ENCODE measurements at places on chromosomes 7 and 10. TPM values are rescaled to one million over a fixed set of nuclear protein-coding genes. Genes with fewer than 3 reads are reported as not detected.

Gene ELAPOR2
- polyA plus RNA-seq, result 9.5 TPM

Gene HOXA7
- 0.24 TPM for polyA plus RNA-seq

Gene HOXA10
- not detected for polyA plus RNA-seq

Gene NODAL
- 12.0 TPM for polyA plus RNA-seq

Gene SLC18A3
- 0.09 TPM for polyA plus RNA-seq

Gene A1CF
- 0.05 TPM for polyA plus RNA-seq

Gene IQCE
- polyA plus RNA-seq, result 7.7 TPM

Gene RAPGEF5
- polyA plus RNA-seq, result 7.1 TPM

Gene PNLIP
- not detected for polyA plus RNA-seq

Gene ITGA8
- polyA plus RNA-seq, result not detected

Gene CNTNAP2
- 43.9 TPM for polyA plus RNA-seq

Gene VPS37D
- polyA plus RNA-seq, result 1.8 TPM

Gene VSIR
- not detected for polyA plus RNA-seq

Gene CAPZA2
- 49.1 TPM for polyA plus RNA-seq

Gene PDE1C
- not detected for polyA plus RNA-seq

Gene TUBAL3
- polyA plus RNA-seq, result not detected

Gene GNGT1
- 1.6 TPM for polyA plus RNA-seq

Gene C7orf33
- polyA plus RNA-seq, result not detected

Gene DNAJC30
- 5.6 TPM for polyA plus RNA-seq

Gene CYP26C1
- polyA plus RNA-seq, result not detected

Gene ADRB1
- polyA plus RNA-seq, result 0.14 TPM

Gene PNLIPRP1
- polyA plus RNA-seq, result not detected

Gene AP1S1
- polyA plus RNA-seq, result 12.2 TPM

Gene NUDT5
- polyA plus RNA-seq, result 255 TPM

Gene CALD1
- 842 TPM for polyA plus RNA-seq

Gene PRKG1
- 17.3 TPM for polyA plus RNA-seq

Gene CACNA2D1
- polyA plus RNA-seq, result 7.0 TPM

Gene MRPS16
- polyA plus RNA-seq, result 166 TPM

Gene HOGA1
- 0.15 TPM for polyA plus RNA-seq

Gene IMMP2L
- 14.0 TPM for polyA plus RNA-seq

Gene PLCE1
- 0.49 TPM for polyA plus RNA-seq

Gene OR2A5
- polyA plus RNA-seq, result not detected

Gene CAV2
- polyA plus RNA-seq, result 4.2 TPM

Gene WEE2
- not detected for polyA plus RNA-seq

Gene SORCS1
- polyA plus RNA-seq, result 2.9 TPM

Gene VWA2
- polyA plus RNA-seq, result 0.48 TPM

Gene SKIDA1
- polyA plus RNA-seq, result 0.94 TPM

Measured in GM23338 (cell line).